ENCODE measurements at places on chromosomes 1 and 21.

- no peak for DNase-seq
Measured at GRCh38 chr1:192477630-192478029, 97.9 kb upstream of the RGS1 start.

GRCh38 chr1:3907621-3908165 is 7.6 kb upstream of the C1orf174 start:
- DNase-seq = no peak

GRCh38 chr1:173302890-173303829 is 96.0 kb upstream of the TNFSF4 start:
- peak; percentile 14 for DNase-seq

DNA sequence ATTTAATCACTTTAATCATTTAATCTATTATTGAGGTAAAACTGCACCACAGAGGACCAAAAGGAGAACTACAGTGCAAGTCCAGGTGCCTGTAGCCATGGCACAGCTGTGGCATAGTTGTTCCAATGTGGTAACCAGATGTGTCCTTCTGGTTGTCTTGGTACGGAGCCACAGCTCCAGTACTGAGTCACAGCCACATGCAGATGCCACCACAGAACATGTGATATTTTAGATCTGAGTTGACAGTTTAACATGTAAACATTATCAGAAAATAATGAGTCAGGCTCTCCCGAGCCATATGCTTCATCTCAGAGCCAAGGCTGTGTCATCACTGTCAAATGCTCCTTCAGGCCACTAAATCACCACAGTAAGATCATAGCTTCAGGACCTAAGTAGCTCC is 56.4 kb upstream of the RGS7 start:
- no peak for DNase-seq

DNA sequence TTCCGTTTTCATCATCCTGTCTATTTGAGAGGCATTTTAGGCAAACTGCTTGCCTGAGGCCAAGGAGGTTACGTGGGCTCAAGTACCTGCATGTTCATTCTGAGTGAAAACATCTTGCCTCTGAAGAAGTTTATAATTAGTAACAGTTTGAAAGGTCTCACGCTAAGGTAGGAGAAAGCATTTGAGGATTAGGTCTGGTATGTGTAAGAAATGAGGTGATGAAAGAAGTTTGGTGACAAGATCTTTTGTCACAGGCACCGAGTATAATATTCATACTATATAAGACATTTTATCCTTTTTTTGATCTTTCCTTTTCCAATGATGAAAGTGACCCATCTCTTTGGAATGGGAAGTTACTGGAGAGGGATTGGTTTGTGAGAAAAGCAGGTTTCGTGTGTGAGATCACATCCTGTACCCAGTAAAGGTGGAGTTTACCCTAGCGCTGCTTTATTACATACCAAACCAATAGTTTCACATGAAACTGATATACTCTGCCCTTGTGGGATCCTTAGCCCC is 98.7 kb upstream of the PDC start:
- DNase-seq = no peak

DNA sequence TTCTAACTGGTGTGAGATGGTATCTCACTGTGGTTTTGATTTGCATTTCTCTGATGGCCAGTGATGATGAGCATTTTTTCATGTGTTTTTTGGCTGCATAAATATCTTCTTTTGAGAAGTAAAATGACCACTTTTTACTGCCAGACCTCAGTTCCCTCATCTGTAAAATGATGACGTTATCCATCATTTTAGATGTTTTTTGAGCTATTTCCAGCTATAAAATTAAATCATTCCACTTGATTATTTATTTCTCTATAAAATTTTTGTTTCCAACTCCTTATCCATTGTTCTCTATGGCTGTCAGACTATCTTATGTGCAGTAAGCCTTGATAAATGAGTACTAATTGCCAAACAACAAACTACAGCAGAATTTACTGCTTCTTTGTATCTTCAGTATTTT is 33.2 kb downstream of the RGS5 start:
- DNase-seq = no peak

- no peak for DNase-seq
Measured at GRCh38 chr1:105544475-105544874, 1512.0 kb upstream of the PRMT6 start.

DNA sequence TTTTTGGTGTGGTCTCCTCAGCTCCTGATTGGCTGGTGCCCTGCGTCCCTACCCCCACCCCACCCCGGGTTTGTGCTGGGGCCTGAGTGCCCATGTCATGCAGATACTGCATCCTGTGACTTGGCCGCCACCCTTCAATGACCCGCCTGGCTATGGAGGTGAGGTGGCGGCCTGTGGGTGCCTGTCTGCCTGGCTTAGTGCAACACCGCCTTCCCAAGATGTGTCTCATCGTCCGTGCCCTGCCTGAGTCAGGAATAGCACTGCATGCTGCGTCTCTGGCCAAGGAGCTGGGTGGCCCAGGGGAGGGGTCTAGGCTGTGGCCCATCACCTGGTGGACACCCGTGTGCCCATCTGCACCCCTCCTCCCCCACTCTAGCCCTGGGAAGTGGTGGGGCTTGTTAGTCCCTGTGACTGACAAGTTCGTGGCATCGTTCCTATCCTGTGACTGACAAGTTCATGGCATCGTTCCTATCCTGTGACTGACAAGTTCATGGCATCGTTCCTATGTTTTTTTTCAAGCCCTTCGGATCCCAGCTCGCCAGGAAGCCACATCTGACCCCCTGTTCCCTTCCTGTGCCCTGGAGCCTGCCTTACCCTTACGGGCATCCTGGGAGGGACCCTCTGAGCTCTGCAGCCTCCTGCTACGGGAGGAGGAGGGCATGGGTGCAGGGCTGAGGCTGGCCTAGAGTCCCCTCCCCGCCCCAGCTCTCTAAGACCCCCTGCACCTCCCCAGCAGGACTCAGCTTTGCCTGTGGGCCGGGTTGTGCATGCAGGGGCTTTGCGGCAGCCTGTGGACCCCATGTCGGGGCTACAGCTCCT is 7.5 kb downstream of the SLX9 start:
- DNase-seq = no peak

- DNase-seq = no peak
Measured at GRCh38 chr1:37310064-37310463, 164.3 kb upstream of the ZC3H12A start.

Data from testis (tissue), 5 donors.